NCI-H2171 (cell line): ENCODE measurements at places on chromosomes 2 and 18.

- DNase-seq = no peak
These were observed 210.7 kb downstream of the KLHL29 start for GRCh38 chr2:23595601-23596251.

DNA sequence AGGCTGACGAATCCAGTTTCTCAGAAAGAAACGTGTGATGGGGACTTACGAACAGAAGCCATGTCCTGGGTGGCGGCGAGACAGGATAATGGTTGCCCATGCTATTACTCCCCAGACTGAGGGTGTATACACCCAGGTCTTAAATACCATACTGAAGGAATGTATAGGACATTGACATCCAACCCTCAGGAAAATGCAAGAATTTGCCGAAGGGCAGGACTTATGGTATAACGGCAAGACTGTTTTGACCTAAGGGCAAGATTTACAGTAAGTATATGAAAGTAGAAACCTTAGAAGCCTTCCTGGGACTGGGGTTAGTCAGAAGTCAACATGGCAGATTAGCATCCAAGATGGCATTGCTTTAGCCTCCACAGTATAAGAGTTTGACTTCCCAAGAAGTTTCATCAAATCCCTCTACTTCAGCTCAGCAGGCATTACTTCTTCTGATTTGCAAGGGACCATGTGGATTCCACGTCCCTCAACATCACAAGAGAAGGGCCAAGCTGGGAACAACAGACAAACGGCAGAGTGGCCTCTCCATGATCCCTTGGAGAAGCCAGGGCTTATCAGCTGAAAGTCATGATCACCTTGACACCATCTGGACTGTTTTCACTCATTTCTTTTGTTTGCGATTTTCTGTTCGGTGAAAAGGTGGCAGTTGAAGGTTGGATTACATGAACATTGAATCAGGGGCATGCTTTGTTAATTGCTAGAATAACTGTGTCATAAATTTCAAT lies 21.1 kb downstream of the ST3GAL5 start:
- peak; percentile 65 for DNase-seq

GRCh38 chr2:38598200-38598990 lies 4.3 kb downstream of the HNRNPLL start:
- no peak for DNase-seq

GRCh38 chr2:69889302-69889701 lies 4.5 kb upstream of the SNRNP27 start:
- DNase-seq = no peak

GRCh38 chr18:79604913-79605880 lies 74.4 kb upstream of the CTDP1 start:
- no peak for DNase-seq

- no peak for DNase-seq
These were observed 201.2 kb downstream of the CBLN2 start for GRCh38 chr18:72342933-72343332.

- no peak for DNase-seq
These were observed 64.8 kb upstream of the RBM44 start for GRCh38 chr2:237733677-237734300.

- DNase-seq = no peak
These were observed 357.0 kb downstream of the TSN start for GRCh38 chr2:122112216-122113005.

GRCh38 chr18:55248495-55248894 lies 289.2 kb upstream of the CCDC68 start:
- no peak for DNase-seq

DNA sequence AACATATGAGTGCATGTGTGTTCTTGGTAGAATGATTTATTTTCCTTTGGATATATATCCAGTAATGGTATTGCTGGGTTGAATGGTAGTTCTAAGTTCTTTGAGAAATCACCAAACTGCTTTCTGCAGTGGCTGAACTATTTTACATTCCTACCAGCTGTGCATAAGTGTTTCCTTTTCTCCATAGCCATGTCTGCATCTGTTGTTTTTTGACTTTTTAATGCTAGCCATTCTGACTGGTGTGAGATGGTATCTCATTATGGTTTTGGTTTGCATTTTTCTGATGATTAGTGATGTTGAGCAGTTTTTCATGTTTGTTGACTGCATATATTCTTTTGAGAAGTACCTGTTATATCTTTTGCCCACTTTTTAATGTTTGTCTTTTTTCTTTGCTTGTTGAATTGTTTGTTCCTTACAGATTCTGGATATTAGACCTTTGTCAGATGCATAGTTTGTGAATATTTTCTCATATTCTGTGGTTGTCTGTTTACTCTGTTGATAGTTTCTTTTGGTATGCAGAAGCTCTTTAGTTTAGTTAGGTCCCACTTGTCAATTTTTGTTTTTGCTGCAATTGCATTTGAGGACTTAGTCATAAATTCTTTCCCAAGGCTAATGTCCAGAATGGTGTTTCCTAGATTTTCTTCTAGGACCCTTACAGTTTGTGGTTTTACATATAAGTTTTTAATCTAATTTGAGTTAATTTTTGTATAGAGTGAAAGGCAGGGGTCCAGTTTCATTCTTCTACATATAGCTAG lies 17.6 kb upstream of the KCNE4 start:
- no peak for DNase-seq

DNA sequence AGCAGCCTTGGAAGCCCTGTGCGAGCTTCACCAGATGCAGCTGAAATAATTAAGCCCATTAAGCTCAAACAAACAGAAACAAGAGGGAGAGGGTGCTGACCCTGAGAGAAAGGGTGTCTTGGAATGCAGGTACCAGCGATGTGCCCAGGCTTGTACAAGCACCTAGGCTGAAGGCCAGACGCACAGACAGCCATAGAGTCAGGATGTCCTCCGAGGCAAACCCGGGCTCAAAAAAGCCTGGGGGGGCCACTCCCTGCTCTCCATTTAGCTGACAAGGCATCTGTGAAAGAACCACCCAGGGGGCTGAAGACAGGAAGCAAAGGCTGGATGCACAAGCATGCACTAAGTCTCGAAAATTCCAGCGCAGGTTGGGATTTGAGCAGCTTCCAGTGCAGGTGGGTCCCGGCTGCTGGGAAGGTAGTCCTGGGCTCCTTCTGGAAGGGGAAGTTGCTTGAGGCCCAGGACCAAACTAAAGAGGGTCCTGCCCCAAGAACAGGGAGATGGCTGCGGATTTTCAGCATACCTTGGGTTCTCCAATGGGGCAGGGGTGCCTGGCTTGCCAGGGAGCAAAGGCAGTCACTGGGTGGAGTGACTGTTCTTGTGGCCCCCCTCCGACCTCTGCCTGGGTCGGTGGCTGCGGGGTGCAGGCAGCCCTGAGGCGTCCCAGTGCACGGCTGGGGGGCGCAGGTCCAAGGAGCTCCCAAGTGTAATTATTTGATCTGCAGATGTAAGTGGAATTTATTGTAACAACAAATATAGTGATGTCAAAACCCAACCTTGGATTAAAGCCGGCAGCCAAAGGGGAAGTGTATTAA lies 5.9 kb downstream of the GBX2 start:
- no peak for DNase-seq

- no peak for DNase-seq
These were observed 1109.0 kb upstream of the CHAC2 start for GRCh38 chr2:52658598-52658997.

GRCh38 chr2:3913166-3913565 lies 209.8 kb downstream of the DCDC2C start:
- DNase-seq = no peak

- DNase-seq = no peak
These were observed 3.6 kb downstream of the ARID5A start for GRCh38 chr2:96540136-96540535.

DNA sequence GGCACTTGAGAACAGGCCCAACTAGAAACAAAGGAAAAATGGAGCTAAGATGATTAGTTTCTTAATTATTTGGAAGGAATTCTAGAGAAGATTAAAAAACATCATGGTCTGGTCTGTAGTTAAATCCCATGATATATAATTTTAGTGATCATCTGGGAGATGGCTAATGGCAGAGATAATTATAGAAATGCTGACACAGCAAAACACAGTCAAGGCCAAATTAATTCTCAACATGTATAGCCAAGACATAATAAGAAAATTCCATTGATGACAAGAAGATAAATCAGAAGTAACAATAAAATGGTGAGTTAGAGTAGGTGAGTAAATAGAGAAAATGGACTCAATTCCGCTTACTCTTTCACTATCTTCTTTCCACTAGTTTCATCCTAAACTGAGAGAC lies 59.2 kb upstream of the ITGA4 start:
- no peak for DNase-seq

GRCh38 chr2:46012618-46013240 lies 284.5 kb upstream of the EPAS1 start:
- no peak for DNase-seq

DNA sequence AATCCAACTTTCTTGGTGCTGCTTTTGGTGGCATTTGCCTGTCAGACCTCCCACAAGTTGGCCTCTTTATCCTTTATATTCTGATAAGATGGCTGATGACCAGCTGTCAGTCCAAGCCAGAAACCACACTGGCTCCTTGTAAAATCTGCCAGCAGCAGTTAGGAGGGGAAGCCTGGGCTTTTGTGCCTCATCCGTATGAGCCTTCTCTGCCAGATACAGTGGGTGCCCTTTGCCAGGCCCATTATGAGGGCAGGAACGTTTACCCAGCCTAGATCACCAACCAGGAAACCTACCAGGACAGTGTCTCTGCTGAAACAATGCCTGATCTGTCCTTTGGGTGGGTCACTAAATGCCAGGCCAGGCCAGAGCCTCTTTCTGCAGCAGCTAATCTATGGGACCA lies 202.9 kb upstream of the SP5 start:
- DNase-seq = no peak

GRCh38 chr18:74976331-74976909 lies 232.5 kb downstream of the PTGR3 start:
- no peak for DNase-seq

DNA sequence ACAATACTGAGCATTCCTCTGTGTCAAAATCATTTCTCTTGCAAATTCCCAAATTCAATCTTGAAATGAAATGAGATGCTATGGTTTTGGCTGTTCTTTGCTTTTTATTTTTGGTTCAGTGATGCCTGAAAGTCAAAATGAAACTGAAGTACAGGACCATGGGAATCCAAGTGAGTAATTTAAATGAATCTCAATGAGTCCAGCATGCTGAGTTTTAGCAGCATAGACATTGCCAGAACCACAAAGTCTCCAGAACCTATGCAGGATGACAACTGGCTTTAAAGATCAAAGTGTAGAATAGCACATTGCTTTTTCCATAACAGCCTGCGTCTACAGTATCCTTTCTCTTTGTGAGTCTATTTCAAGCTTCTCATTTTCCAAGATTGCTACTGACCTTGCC lies 1050.7 kb upstream of the PIK3C3 start:
- no peak for DNase-seq

- DNase-seq = no peak
These were observed 142.6 kb downstream of the DIS3L2 start for GRCh38 chr2:232104076-232104646.

DNA sequence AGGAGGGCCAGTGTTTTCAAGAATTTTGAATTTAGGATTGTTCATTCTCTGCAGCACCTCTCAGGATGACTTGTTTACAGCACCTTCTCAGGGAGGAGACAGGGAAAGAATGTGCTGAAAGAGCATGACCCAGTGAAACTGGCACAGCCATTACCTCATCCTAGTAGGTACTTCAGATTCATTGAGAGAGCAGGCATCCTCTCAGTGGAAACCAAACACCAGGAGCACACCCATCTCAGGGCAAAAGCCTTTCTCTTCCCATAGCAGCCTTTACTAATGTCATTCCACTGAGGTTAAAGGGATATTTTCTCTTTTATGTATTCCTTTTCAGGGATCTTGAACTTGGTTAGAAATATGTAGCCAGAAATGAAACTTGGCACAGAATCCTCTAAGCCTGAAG lies 2.6 kb downstream of the MAP2 start:
- peak; percentile 59 for DNase-seq

GRCh38 chr18:30149585-30149984 lies 893.0 kb downstream of the DSC3 start:
- DNase-seq = no peak

GRCh38 chr18:77517901-77518300 lies 268.3 kb downstream of the GALR1 start:
- DNase-seq = no peak

DNA sequence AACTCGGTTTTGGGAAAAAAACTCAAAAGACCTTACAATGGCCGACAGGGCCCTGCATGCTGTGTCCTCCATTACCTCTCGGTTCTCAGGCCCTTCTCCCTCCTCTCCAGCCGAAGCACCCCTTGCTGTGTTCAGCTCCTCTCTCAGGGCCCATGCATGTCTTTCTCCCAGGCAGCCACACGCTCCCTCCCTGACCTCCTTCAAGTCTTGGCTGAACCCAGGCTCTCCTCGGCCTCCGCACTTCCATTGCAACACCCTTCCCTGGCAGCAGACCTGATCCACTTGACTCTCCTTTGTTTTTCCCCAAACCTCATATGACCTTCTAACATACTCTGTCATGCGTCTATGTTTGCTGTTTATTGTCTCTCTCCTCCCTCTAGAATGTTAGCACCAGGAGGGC lies 114.0 kb downstream of the CYP26B1 start:
- no peak for DNase-seq

GRCh38 chr18:13715330-13715729 lies 11.0 kb downstream of the FAM210A start:
- no peak for DNase-seq

DNA sequence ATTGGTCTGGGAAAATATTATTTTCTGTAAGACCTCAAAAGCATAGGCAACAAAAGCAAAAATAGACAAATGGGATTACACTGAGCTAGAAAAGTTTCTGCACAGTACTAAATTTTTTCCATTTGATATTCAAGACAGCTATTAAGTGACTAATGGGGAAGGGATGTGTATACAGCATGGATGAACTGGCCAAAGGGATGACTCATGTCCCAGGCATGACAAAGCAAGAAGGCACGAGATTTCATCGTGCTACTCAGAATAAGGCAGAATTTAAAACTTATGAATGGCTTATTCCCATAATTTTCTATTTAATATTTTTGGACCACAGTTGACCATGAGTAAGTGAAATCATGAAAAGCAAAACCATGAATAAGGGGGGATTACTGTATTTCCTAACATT lies 1250.1 kb upstream of the GYPC start:
- no peak for DNase-seq

DNA sequence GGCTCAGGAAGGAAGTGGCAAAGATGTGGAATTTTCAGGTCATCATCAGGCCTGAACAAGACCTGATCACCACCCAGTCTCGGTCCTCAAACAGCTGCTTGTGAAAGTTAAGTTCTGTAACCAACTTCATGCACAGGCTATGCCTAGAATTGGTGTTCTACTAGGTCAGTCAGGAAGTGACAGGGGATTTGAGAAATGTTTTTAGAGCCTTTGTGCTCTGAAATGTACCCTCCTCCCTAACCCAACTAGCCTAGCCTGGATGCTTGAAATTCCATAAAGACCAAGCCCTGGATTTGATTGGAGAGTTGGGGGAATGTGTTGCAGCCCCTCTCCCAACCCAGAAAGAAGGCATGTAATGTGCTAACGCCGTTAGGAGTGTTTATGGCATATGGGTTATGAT lies 63.3 kb downstream of the TGOLN2 start:
- DNase-seq = no peak

GRCh38 chr18:9701609-9702349 lies 6.3 kb upstream of the RAB31 start:
- no peak for DNase-seq

GRCh38 chr2:29787473-29788465 lies 133.6 kb downstream of the ALK start:
- DNase-seq = no peak
